ENCODE measurements at places on chromosomes 6 and 20.
A peak's percentile ranks its signal among the peaks of the same experiment; 100 is the strongest.

DNA sequence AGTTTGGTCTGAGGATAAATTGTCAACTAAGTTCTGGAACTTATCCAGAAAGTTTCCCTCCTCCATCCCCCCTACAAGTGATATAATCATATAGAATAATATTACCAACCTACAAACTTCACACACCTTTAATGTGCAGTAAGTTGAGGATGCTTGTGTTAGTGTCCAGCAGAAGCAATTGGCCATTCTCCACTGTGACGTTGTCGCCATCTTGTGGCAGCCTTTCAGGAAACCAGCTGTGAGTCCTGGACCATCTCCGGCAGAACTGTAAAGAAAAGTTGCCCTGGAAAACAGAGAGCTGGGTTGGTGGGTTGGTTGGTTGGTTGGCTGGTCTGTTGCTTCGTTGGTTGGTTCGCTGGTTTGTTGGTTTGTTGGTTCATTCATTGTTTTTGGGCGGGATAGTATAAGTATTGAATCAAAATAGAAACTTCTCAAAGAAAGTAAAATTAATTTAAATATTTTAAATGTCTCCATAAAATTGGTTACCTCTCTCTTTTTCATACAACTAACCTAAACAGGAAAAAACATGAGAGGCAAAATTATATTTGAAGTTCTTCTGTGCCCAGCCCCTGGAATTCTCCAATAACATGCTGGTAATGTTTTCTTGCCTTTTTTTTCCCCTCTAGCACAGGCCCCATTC, 127.5 kb downstream of the PKHD1 start:
- DNase-seq = peak; percentile 12

DNA sequence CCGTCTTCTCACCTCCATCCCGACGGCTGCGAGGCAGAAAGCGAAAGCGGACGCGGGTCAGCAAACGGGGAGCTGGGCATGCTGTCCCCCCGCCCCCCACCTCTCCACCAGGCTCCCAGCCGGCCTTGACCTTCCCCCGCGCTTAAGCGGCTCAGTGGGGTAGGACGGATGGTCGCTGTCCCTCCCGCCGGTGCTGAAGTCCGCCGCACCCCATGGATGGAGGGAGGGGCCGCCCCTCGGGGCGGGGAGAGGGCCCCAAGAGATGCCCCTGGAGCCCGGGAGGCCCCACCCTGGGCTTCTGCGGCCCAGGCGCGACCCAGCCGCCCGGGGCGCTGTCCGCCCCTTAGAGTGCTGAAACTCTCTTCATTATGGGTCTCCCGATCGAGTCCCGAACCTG, at the start of gene KCNB1:
Gene KCNB1, minus strand, starts transcription at position 48 of the 397 bp plus-strand sequence. CDS start 188 bp downstream, outside the sequence.
- peak; percentile 9 for DNase-seq

- no peak for DNase-seq
These were observed 1.9 kb downstream of the TAB2 start for GRCh38 chr6:149319422-149319821.

- DNase-seq = no peak
These were observed 57.8 kb downstream of the PPP1R3G start for GRCh38 chr6:5142915-5143314.

DNA sequence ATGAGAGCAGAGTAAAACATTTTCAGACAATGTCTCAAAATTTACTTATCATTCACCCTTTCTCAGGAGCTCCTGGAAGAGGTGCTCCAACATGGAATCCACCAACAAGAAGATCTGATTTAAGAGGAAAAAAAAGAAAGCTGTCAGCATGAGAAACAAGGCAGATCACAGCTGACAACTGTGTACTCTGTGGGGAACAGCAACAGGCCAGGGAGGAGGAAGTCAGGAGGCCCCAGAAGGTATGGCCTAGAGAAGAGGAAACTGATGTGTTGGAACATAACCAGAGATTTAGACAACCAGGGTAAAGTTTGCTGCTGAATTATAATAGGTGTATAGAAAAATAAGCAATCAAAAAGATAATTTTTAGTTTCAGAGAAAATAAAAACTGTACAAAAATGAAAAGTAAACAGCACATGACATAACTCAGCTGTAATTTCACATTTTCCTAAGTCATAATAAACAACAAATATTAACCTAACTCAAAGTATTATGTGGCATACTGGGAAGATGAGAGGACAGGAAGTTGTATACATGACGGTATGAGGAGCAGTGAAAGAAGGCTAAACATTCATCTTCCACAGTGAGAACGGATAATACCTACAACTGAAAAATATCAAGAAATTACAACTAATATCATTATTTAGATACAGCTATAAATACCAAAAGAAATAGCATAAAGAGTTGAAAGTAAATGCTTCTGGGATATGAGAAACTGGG, 113.6 kb upstream of the EMILIN3 start:
- DNase-seq = no peak

DNA sequence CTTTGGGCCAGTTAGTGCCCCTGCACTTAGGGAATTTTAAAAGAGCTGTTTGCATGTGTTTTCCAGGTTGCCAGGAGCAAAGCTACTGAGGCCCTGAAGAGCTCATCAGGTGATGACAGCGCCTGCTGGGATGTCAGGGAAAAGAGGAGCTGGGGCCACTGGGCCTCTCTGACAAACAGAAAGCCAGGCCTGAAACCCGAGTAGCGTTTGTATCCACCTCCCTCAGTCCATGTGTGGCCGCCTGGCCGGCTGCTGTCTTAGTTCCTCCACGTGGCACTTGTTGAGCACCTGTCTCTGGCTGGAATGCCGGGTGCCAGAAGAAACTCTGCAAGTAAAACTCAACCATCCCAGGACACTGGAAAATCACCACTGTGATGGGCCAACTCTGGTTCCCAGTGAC, 601.2 kb downstream of the CDH26 start:
- DNase-seq = no peak

All from fibroblast of skin of left quadriceps (primary cell).